Stimulated activated CD8-positive, alpha-beta memory T cell treated with anti-CD3 and anti-CD28 coated beads, Interleukin-7, amount 100 ng/mL, for 24 hours (primary cell): ENCODE measurements at places on chromosomes 2 and 18.

DNA sequence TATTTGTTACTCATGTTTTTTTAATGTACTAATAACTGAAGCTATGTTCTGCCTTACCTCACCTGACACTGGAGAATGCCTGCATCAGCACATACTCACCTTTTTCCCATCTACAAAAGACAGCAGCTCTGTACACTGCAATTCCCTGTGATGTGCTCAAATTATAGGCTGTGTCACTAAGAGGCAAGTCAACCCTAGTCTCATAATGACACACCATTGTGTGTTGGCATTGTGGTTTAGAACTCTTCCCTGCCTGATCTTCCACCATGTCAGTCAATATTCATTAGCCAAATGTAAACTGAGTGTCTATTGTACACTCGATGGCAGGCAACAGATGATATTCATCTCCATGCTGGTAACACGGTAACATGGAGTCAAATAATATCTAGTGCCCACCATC is 332.1 kb upstream of the TCF4 start:
- DNase-seq = no peak

DNA sequence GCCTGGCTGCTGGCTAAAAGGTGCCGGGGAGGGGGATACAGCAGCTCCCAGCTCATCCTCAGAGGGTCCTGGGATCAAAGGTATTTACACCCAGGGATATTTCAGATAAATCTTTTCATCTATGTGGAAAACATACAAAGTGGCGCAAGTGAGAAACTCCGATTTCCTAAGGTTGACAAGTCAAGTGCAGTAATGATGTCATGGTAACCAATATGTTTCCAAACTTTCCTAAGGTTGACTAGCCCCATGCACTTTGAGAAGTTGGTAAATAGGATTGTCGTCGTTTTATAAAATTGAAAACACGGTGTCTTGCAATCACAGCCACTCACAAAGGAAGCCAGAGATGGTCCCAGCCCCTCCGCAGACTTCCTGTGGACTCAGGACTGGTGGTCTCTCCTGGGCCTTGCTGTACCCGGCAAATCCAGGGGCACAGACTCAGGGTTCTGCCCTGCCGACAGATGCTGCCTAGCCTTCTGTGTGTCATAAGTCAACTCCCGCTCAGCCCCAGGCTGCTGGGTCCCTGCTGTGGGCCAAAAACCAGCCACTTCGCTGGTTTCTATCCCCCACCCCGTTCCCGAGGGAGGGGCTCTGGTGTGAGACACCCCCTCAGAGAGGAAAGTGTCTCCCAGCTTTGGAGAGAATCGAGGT is 111.2 kb upstream of the PPP1CB start:
- no peak for DNase-seq

DNA sequence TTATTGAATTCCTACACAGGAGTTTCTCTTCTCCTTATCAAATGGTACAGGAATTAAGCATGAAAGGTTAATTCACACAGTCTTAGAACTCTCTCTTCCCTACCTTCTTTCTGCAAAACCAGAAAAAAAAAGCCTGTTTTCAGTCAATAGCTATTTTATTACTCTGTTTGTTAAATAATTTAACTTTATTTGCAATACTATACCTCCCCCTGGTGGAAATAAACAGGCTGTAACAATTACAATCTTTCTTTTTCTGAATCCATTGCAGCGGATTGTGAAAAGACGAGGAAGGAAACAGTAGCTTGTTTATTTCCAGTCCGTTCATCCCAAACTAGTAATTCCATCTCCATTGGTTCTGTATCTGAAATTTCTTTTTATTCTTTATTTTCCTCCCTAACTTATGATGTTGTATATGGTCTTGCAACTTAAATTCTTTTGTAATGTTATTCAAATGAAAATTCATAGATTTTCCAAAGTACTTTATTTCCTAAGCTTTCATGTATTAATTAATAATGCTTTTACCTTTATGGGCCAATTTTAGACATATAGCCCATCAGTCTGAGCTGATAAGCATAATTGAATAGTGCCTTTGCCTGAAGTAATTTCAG is 165.2 kb downstream of the SH3BP4 start:
- DNase-seq = no peak

DNA sequence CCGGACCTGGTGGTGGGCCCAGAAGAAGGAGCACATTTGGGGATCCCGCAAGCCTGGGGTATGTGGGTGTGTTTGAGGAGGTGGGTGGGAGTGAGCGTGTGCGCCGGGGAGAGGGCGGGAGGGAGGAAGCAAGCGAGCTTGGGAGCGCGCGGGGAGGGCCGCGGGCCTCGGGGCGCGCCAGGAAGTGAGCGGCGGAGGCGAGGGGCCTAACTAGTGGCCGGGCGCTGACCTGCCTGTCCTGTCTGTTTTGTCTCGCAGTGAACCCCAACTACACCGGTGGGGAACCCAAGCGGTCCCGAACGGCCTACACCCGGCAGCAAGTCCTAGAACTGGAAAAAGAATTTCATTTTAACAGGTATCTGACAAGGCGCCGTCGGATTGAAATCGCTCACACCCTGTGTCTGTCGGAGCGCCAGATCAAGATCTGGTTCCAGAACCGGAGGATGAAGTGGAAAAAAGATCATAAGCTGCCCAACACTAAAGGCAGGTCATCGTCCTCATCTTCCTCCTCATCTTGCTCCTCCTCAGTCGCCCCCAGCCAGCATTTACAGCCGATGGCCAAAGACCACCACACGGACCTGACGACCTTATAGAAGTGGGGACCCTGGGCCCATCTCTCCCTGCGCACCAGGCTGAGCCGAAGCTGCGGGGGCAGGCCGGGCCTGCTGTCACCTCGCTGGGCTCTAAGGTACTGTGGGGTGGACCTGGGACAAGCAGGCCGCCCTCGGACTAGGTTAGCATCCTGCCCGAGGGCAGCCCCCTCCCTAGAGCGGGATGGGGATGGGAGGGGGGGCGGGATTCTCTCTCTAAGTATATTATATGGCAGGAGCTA is 1.2 kb downstream of the HOXD4 start:
- no peak for DNase-seq

- no peak for DNase-seq
Observed at GRCh38 chr2:120720231-120720630, 15.4 kb upstream of the GLI2 start.

- DNase-seq = no peak
Observed at GRCh38 chr2:213934560-213934959, 476.3 kb upstream of the VWC2L start.

- no peak for DNase-seq
Observed at GRCh38 chr2:120579916-120580685, 155.6 kb upstream of the GLI2 start.

DNA sequence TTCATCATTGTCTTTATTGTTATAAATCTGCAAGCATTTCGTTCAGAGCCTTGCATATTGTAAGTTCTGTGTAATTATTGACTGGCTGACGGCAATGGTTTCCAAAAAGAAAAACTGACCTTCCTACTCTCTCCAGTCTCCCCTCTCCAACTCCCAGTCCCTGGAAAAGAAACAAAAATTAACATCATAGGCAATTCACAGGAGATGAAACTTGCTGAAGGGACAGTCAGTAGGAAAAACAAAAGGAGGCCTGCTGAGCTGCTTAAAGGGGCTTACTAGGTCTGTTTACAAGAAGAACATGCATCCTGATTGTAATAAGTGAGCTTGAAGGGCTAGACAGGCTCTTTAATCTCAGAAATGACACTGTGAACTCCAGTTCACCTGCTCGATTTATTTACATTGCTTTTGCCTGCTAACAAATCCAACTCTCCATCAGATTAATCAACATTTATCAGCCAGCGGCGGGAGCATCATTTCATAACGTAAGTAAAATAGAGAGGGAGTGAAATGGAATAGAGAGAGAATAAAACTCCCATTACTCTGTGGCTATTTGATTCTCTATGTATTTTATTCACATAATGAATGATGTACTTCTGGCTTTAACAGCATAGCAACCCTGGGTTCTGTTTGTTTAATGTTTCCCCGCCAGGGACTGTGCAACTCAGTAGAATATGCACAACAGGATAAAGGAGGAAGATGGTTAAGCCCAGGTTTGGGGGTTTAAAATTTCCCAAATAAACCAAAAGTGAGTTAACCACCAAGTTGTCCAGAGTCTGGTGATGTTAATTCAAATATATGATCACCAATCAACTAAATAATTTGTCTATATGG is 256.7 kb upstream of the SETBP1 start:
- DNase-seq = no peak

DNA sequence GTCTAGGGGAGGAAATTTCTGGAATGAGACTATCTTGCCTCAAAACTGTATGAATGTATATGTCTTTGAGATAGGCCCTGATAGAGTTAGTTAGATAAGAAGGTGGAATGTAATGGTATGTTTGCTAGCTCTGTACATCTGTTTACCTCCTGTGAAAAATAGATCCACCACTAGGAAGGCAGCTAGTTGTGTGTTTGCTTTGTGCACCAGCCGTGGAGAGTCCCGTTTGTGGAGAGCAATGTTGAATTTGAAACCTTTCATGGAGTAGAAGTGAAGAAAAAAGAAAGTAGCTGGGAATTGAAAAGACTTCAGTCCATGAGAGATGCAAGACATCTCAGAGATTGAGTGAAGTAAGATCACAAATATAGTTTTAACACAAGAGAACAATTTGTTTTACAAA is 25.4 kb downstream of the ASXL3 start:
- DNase-seq = no peak

GRCh38 chr2:207215308-207215707 is 49.6 kb upstream of the KLF7 start:
- no peak for DNase-seq

DNA sequence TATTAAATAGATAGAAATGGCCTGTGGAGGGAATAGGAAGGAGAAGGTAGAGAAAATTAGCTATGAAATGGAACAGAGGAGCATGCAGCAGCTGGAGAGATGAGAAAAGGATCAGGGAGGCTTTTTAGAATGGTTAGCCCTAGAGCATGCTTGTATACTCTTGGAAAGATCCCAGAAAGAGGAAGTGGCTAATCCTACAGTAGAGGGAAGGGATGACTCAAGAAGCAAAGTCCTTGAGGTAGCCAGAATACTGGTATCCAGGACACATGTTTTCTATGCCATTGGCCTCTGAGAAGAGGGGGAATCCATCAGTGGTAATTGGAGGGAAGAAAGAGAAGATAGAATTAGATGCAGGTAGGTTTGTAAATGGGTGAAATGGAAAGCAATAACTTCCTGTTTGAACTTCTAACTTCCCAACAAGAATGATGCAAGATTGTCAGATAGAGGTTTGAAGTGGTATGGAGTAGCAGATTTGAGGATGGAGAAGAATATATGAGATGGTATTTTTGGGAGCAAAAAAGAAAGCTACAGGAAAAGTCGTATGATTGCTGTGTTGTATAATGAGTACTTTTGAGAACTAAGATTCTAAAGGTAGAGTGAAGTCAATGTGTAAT is 17.1 kb upstream of the OSBPL6 start:
- DNase-seq = no peak

GRCh38 chr2:12006850-12007249 is 260.4 kb downstream of the LPIN1 start:
- no peak for DNase-seq

- DNase-seq = no peak
Observed at GRCh38 chr2:204638471-204639194, 93.4 kb downstream of the PARD3B start.

- DNase-seq = no peak
Observed at GRCh38 chr2:196333397-196333796, 162.0 kb upstream of the STK17B start.

- no peak for DNase-seq
Observed at GRCh38 chr2:142981069-142981378, 103.6 kb downstream of the KYNU start.

- no peak for DNase-seq
Observed at GRCh38 chr2:191912764-191913163, 65.9 kb upstream of the CAVIN2 start.

DNA sequence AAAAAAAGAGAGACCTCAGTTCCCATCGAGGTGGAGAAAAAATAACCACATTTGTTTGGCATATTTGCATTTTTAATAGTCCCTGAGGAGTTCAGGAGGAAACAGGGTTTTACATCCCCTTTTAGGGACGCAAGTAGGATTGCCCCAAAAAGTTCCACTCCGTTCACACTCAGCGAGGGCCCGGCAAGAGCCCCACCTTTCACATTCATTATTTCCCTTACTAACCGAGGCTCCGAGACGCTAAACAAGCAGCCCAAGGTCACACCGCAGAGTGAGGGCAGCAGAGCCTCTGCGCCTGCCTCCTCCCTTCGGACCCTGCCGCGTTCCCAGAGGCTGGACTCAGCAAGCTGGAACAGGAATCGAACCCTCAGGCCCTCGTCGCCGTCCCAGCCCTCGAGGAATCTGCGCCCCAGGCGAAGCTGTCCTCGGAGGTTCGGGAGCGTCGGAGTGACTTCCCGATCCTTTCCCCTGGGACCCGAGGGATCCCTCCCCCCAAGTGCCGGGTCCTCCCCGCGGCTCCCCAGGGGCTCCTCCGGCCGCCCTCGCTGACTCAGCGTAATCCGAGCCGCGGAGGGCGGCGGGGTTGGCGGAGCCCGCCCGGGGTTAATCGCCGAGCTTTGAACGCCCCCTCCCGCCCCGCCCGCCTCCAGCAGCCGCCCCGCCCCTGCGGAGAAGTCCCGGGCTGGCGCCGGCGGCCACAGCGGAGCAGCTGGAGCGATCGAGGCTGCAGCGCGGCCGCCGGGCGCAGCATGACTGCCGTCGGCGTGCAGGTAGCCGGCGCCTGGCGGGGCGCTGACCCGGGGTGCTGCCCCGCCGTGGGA is at the start of gene TMEM37:
TMEM37 (plus strand) TSS at position 700 of the 821 bp plus-strand sequence; CDS start at position 750, 50 bp downstream.
- DNase-seq = no peak

- DNase-seq = no peak
Observed at GRCh38 chr18:74346206-74346605, 30.6 kb downstream of the C18orf63 start.

GRCh38 chr2:138536302-138536701 is 34.7 kb downstream of the SPOPL start:
- DNase-seq = no peak

- DNase-seq = no peak
Observed at GRCh38 chr2:2871480-2872308, 505.9 kb downstream of the EIPR1 start.

DNA sequence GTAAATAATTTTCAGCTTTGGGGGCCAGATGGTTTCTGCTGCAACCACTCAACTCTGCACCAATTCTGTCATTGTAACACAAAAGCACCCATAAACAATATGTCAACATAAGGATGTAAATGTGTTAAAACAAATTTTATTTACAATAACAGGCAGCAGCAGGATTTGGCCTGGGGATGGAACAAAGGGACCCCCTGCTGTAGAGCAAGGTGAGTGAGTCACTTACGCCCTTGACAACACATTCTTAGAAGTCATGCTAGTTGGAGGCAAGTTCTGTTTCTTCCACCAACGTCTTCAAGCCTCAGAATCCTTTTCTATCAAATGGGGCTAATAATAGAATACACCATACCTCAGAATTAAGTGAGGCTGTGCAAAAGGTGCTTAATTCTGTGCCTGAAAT is 610.2 kb upstream of the SYT4 start:
- no peak for DNase-seq
